Activated T-cell treated with anti-CD3 and anti-CD28 coated beads for 4 hours (primary cell): ENCODE measurements at places on chromosomes 2 and 18.

- no peak for DNase-seq
These were observed 40.5 kb downstream of the ANKRD12 start for GRCh38 chr18:9177031-9177430.

DNA sequence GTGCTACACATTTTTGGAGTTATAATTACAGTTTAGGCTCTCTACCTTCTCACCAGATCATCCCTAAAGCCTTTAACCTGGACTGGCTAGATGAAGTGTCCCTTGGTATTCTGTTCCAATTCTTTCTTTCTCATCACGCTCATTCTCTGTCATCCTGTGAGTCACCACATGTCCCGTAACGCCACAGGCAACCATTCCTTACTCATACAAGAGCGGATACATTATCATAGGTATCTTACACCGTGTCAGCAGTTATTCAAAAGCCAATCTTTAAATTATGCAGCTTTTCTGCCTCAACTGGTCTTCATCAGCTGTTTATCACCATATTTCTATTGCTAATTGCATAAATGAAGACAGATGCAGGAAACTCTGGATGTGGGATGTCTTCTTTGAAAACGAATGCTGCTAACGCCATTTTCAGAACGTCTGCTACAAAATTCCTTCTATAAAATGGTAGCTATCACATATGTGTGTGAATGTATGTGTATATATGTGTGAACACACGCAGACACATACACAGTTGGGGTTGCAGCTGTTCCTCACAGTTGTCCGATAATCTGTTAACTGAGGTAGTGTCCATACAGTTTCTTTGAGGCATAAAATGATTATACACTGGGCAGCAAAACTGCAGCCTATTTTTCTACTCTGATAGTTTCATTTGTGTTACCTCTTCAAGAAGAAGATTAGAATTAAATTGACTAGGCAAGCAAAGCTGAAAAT lies 47.9 kb downstream of the EML6 start:
- DNase-seq, result no peak

DNA sequence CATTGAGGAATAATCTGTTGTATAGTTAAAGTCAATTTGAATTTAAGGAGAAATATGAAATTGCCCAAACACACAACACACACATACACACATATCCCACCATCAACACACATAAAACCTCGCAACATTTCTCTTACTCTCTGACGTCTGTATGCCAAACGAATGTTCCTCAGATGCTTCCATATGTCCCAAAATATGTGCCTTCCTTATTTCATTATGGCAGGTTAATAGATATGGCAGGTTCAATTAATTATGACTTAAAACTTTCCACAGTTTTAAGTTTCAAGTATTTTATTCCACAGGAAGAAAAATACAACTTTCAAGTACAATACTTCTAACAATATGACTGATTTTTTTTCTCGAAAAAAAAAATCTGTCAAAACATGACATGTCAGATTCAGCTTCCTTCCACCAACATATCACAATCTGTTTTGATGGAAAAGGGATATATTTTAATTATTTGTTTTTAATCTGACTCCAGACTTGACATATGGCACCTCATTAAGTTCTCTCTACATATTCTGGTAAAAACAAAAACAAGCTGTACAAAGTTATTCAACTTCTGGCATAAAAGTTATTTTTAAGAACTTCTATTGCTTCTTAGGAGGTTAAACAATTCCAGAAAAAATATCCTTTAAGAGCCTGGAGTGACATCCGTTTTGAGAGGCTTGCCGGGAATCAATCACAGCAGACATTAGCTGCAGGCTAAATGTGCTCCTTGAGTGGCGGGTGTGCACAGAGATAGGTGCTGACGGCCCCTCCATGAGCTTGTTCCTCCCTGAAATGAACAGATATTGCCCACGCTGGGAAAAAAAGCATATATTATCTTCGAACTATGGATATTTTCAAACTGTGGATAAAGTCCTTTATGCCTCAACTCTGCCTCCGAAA lies 812.7 kb downstream of the DCDC2C start:
- no peak for DNase-seq

DNA sequence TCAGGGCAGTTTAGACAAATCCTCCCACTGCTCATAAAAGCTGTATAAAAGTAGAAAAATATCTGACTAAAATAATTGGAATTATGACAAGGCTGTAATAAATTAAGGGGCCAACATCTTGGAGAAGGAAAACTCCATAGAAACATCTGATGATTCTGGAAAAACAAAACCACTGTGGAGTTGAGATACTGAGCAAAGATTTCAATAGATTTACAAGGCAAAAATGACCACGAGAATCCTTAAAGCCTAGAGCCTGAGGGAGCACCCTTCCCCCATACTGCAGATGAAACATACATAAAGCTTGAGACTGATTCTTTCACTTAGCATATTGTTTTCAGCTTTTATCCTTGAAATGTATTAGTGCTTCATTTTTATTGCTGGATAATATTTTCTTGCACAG lies 286.4 kb upstream of the MMADHC start:
- DNase-seq, result no peak

DNA sequence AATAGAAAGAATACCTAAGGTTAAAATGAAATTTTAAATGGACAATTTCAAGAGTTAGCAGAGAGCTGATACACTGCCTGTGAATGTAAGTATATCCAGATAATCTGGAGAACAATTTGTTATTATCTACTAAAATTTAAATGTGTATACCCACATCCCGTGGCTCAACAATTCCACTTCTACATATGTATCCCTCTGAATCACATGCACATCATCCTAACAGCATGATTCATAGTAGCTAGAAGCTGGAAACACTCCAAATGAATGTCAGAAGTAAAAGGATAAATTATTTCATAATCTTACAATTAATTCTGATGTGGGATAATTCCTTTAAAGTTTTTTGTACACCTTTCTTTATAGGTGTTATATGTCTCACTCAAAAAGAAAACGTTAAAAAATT lies 87.9 kb downstream of the CNTNAP5 start:
- no peak for DNase-seq

DNA sequence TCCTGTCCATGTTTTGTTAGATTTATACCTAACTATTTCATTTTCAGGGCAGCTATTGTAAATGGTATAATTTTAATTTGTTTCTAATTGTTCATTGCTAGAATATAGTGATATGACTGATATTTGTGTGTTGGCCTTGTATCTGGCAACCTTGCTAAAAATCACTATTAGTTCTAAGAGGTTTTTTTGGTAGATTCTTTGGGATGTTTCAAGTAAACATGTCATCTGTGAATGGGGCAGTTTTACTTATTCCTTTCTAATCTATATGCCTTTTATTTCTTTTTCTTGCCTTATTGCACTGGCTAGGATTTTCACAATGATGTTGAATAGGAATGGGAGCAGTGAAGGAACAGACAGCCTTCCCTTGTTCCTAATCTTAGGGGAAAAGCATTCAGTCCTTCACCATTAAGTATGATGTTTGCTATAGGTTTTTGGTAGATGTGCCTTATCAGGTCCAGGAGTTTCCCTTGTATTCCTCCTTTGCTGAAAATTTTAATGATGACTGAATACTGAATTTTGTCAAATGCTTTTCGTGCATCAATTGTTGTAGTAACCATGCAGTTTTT lies 41.7 kb downstream of the SNORC start:
- DNase-seq, result no peak

DNA sequence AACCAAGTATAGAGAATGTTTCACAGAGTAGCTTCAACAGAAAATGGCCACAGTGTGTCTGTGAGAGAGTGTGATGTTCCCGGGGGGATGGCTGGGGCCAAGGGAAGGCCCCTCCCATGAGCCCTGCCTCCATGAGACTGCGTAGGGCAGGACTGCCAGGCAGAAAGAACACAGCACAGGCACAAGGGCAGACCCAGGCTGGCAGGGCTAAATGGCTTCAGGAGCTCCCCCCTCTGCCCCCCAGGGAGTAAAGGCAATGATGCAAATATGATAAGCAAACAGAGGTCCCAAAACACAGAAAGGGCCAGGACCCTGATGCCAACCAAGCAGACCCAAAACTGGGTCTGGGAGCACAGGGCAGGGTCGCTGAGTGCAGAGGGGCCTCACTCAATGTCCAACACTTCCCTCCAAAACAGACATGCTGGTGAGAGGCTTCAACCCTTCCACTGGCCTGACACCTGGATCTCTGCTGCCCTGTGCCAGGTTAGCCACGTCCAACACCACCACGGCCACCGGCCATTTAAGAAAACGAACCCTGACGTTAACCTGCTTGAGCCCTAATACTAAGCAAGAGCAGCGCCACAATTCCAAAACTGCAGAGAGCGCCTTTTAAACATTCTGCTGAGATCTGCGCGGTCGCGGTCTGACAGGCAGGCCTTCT lies 90.3 kb downstream of the HDAC4 start:
- DNase-seq, result no peak

- DNase-seq, result no peak
These were observed 25.7 kb downstream of the SRBD1 start for GRCh38 chr2:45585267-45585861.

DNA sequence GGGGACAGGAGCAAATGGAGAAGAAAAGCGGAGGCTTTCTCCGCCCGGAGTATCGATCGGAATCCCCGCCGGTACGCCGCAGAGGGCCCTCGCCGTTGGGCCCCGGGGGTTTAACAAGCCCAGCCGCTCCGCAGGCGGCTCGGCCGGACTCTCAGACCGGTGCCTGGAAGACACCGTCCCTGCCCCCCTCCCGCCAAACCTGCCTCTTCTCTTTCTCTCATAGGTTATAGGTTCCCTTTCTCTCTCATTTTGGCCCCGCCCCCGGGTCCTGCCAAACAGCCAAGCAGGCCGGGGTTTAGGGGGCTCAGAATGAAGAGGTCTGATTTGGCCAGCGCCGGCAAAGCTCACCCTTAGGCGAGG lies 4.4 kb downstream of the ONECUT2 start:
- DNase-seq, result no peak

DNA sequence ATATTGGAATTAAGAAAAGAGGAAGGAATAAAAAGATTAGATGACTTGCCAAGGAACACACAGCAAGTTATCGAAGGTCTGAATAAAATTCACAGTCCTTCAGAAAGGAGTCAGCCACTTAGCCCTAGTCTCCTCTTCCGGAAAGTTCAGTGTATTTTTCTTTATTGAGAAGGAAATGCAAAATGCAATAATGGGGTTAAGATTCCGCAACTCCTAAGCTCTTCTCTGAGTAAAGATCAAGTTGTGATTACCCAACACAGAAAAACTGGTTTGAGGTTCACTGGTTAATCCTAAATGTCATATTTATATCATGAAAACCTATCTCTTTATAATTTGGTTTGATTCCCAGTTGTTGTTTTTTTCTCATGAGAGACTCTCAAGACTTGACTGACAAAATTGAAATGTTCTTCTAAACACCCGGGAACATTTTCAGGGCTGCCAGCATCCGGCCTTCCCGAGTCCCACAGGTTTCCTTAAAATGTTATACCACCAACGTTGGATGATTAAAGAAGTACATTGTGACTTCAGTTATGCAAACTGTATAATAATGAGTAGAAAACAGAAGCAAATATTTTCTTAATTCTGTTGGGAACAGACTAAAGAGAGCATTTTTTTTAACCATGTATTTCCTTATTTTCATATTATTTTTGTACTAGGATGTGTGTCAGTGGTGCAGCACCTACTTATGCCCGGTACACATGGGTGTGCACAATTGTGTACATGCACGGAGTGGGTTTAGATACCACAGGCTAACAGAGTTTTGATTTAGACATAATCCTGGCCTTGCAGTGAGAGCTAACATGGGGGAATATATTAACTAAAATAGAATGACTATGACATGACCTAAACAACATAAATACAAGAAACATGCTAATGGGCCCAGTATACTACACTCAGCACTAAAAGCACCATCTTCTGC lies 100.2 kb downstream of the STK39 start:
- no peak for DNase-seq

- DNase-seq, result no peak
These were observed 100.2 kb upstream of the SULT1C3 start for GRCh38 chr2:108139521-108139920.

- DNase-seq, result no peak
These were observed 343.6 kb upstream of the SYT4 start for GRCh38 chr18:43620936-43621335.

- no peak for DNase-seq
These were observed 58.0 kb downstream of the DDX1 start for GRCh38 chr2:15649561-15650255.

GRCh38 chr2:226474131-226474530 lies 325.5 kb downstream of the IRS1 start:
- no peak for DNase-seq

GRCh38 chr2:84906900-84907714 lies 1.7 kb downstream of the TMSB10 start:
- DNase-seq, result peak; percentile 28

GRCh38 chr18:28588884-28589549 lies 412.1 kb upstream of the CDH2 start:
- no peak for DNase-seq
